LoVo (cell line): ENCODE measurements at places on chromosomes 4 and X.

DNA sequence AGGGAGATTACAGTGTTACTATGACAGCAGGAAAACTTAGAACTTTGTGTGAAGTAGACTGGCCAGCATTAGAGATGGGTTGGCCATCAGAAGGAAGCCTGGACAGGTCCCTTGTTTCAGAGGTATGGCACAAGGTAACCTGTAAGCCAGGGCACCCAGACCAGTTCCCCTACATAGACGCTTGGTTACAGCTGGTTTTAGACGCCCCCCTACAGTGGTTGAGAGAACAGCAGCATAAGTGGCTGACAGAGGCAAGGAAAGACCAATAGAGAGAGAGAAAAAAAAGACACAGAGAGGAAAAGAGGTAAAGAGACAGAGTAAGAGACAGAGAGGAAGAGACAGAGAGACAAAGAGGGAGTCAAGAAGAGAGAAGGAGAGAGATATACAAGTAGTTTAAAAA is 144.5 kb downstream of the GC start:
- DNase-seq: no peak

DNA sequence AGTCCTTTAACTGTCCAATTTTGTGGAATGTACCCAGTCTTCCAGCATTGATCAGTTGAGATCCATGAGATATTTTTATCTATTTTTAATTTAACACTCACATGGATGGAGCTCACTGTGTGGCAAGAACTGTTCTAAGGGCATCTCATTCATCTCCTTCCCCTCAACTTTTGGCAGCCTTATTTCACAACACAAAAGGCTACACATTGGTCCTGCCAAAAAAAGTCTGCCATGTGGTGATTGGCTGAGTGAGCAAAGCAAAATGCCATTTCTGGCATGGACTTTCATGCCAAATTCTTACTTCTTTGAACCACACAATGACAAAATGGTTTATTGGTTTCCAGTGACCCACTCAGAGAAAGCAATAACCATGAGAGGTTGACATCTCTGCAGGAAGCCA is 171.6 kb upstream of the MAP3K15 start:
- no peak for DNase-seq

- DNase-seq: no peak
Observed at GRCh38 chr4:186676531-186677161, 47.0 kb downstream of the FAT1 start.

DNA sequence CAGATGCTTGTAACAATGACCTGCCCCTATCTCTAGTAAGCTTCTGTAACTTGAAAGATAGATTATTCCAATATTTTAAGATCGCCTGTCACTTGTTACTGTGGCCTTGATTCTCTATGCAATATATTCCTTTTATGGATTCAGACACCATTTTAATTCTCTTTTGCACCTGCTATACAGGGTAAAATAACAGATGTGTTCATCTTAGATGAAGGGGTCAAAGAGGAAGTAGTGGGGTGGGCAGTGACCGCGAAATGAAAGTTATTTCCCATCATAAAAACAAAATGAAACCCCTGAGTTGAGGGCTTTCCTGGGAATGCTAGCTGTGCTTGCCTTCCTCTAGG is 175.9 kb downstream of the TSPAN5 start:
- no peak for DNase-seq

DNA sequence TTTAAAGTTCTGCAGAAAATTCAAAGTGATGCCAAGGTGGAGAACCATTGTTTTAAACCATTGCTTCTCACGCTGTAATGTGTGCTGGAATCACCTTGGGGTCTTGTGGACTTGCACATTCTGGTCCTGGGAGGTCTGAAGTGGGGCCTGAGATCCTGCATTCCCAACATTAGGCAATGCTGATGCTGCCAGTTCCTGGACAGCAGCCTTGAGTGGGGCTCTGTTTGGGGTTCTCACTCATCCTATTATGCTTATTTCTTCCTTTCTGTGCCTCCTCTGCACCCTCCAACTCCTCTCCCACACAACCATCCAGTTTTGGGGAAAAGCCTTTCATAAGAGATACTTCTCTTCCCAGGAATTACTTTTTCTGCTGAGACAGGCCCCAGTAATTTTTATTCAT is 44.2 kb upstream of the RASSF6 start:
- DNase-seq: no peak

- DNase-seq: no peak
Observed at GRCh38 chr4:6727081-6727942, 11.3 kb downstream of the BLOC1S4 start.

DNA sequence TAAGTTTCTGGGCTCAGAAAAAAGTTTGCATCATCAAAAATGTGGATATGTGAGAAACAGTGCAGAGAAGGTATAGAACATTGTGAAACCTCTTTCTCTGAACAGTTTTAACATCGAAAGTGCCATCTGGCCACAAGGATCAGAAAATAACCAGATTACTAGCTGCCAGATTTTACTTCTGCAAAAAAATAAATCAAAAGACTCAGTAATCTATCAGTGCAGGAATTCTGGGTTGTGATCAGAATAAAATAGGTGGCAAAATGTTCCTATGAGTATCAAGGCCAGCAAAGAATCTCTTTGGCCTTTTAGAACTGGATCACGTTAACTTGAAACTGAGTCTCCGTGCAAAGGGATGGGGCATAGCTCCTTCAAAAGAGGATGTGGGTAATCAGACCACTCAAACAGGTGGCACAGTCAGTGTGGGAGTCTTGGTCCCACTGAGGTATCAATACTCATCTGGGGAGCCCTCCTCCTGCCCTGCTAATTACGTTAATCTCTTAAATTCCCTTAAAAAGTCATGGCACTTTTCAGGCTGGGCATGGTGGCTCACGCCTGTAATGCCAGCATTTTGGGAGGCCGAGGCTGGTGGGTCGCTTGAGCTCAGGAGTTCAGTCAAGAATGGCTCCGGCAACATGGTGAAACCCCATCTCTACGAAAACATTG is 26.7 kb upstream of the RBM47 start:
- no peak for DNase-seq

DNA sequence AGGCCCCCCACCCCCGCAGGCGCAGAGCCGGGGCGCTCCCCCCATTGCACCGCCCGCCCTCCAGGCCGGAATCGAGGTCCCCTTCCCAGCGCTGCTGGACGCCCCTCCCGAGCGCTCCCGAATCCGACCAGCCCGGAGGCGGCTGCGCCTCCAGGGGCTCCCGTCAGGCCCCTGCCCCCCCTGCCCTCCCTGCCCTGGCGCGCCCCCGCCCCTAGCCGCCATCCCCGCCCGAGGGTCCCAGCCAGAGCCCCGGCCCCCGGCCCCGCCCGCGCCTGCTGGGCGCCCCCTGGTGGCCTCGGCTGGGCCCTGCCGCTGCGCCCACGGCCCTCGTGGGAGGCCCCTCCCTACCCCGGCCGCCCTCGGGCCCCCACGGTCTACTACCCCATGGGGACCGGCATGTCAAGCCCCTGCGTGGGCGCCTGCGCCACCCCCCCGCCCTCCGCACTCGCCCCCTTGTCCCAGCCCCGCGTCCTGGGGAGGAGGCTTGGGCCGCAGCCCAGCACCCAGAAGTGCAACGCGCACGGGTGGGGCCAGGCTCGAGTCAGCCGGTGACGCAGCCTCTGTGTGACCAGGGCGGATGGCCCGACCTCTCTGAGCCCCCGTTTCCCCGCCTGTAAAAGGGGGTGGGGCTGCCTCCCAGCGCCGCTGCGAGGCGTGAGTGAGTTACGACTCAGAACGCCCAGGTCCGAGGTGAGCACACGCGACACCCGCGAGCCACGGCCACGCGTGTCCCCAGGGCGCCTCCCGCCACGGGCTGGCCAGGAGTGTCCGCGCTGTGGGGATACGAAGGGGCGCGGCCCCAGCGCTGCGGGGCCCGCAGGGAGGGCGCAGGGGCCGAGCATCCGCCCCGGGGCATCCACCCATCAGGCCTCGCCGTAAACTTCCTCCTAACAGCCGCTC is 104.9 kb downstream of the FAM53A start:
- DNase-seq: peak; percentile 84

DNA sequence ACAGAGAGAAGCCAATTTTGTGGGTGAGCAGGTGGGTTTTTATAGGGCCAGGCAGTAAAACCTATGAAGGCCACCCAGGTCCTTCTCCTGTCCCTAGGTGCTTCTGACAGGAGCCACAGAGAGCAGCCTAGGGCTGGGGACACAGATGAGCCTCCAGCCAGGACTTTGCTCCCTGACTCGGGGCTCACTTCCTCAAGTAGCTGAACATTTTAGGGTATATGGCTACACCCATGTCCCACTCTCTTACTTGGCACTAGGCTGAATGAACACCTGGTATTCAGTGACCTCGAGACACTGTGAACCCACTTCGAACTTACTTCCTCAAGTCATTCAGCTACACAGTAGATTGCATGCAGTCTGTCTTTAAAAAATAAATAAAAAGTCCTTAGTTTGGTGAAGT is 217.3 kb downstream of the MID1IP1 start:
- DNase-seq: no peak

DNA sequence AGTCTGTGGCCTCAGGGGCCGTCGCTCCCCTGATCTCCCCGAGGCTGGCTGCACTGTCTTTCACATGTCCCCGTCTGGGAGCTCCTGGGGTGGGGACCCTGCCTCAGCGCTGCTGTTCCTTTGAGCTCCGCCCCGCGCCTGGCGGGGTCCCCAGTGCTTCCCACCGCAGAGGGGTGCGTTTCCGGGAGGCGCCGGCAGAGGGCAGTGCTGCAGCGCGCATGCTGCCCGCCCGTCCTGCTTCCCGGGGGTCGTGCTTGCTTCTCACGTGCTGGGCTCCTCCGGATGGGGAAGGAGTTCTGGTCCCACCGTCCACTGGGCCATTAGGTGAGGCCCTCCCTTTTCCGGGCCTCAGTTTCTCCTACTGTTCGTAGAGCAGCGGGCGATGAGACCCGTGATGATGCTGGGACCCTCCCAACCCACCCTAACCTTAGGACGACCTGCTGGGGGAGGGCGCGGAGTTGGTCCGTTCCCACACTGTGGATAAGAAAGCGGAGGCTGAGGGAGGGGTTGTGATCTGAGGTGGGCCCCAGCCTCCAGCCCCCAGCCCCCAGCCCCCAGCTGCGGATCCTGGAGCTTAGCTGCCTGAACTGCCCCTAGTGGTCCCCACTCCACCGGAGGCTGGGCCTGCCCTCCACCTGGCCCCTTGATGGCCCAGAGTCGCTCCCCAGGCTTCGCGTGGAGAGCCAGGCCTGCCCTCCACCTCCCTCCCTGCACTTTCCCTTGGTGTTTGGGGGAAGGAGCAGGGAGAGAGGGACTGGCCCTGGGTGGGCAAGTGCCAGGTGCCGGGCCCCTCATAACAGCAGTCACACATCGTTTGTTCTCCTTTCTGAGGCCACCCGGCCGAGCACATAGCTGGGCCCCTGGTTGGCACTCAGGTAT is 15.3 kb downstream of the CPZ start:
- DNase-seq: no peak

- DNase-seq: no peak
Observed at GRCh38 chr4:115729739-115730266, 616.4 kb upstream of the NDST4 start.
